ENCODE measurements at places on chromosomes 2 and 18.

DNA sequence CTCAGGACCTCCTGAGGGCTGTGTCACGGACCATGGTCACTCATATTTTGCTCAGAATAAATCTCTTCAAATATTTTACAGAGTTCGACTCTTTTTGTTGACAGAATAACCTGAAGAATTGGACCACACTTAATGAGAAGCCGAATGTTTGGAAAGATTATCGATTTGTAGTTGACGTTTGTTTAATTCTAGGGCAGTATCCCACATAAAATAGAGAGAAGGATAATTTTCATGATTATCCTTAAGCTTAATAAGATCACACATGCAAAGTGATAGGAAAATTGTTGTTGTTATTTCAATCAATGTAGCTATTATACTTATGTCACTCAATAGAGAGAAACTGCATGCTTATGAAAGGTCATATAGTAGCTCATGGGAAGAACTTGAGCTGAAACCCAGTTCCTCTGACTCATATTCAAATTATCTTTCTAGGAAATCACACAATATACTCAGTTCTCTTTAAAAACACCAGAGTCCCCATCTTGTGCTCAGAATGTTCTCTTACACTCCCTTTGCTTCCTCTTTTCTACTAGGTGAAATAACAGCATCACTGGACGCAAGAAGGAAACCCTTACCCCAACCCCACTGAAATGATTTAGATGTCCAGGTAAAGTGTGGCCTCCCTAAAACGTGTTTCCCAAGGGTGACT is 982.1 kb downstream of the TSN start:
- no peak for DNase-seq

- DNase-seq: peak; percentile 57
Observed at GRCh38 chr18:31512203-31512764, 14.3 kb downstream of the DSG2 start.

DNA sequence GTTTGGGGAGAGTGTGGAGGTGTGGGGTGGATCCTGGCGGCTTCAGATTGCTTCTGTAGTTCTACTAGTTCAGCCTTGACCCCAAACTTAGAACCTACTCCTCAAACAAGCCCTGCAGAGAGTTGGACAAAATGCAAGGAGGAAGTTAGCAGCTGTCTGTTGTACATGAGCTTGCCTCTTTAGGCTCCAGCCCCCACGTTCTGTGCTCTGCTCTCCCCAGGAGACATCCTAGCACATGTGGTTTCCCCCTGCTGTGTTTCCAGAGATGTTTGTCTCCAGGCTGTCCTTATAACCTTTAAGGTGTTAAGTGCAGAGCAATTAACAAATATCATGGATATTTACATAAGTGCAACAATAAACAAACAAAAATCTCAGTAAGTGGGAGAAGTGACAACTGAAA is 111.1 kb downstream of the ACOXL start:
- no peak for DNase-seq

- no peak for DNase-seq
Observed at GRCh38 chr18:21933931-21934765, 193.6 kb downstream of the MIB1 start.

- no peak for DNase-seq
Observed at GRCh38 chr18:55093295-55093694, 134.0 kb upstream of the CCDC68 start.
